ENCODE measurements at places on chromosomes 13 and 19.
A peak's percentile ranks its signal among the peaks of the same experiment; 100 is the strongest.

DNA sequence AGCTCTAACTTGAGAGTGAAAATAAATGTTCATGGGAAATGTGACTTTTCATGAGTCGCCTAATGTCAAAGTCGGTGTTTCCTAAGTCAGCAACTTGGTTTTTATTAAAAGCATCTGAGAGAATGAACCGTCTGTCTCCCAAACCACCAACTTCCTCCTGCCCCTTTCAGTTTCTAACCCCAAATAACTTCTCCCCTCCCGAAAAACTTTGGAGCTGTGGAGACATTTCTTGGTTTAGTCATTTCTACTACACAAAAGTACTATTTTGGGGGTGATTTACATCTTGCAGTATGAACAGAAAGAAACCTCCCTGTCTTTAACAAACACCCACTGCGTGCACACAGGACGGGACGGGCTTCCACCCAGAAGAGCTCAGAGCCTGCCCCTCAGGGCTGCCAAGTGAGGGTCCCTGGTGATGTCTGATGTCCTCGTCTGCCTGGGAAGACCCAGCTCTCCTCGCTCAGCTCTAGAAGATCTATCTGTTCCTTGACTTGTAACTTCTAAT is 65.0 kb downstream of the RASA3 start:
- no peak for DNase-seq

- no peak for DNase-seq
Measured at GRCh38 chr19:29843180-29844051, 31.6 kb downstream of the CCNE1 start.

DNA sequence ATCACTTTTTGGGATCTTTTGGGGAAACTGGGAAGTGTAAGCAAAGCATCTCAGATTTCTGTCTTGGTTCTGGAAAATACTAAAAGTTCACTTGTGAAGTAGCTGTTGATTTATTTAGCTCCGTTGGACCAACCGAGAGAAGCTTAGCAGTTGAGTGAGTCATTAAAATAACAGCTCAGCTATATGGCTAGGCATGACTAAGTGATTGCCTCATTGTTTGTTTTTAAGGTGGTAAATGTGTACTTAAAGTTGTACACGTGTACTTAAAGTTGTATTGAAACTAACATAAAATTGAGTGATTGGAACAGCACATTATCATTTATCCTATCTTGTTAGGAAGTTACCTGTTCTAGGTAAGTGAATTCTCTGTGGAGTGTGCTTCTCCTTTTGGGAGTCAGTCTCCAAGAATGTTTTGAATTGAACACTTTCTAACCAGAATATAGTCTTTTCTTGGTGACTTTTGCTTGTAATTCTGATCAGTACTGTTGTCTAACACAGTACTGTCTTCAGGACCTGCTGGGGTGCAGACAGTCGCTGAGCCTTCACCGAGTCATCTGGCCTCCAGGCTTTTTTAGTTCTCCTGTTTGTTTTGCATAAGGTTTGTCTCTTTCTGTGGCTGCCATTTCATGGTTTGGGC is 2.9 kb upstream of the DCUN1D2 start:
- DNase-seq = peak; percentile 89

DNA sequence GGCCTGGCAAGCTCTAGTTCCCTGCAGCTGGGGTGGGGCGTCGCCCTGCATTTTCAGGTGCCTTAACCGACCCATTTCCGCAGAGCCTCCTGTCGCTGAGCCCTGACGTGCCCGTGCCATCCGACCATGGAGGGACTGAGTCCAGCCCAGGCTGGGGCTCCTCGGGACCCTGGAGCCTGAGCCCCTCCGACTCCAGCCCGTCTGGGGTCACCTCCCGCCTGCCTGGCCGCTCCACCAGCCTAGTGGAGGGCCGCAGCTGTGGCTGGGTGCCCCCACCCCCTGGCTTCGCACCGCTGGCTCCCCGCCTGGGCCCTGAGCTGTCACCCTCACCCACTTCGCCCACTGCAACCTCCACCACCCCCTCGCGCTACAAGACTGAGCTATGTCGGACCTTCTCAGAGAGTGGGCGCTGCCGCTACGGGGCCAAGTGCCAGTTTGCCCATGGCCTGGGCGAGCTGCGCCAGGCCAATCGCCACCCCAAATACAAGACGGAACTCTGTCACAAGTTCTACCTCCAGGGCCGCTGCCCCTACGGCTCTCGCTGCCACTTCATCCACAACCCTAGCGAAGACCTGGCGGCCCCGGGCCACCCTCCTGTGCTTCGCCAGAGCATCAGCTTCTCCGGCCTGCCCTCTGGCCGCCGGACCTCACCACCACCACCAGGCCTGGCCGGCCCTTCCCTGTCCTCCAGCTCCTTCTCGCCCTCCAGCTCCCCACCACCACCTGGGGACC is 1.2 kb downstream of the ZFP36 start:
- DNase-seq = no peak

DNA sequence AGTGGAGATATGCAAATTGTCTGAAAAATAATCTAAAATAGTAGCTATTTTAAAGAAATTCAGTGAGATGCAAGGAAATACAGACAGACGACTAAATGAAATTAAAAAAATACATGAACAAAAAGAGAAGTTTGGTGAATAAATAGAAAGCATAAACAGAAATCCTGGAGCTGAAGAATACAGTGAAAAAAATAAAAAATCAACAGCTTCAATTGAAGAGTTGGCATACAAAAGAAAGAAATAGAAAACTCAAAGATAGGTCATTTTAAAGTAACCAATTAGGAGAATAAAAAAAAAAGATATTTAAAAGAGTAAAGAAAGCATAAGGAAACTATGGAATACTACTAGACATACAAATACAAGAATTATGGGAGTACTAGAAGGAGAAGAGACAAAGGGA is 2191.5 kb upstream of the PCDH20 start:
- DNase-seq = no peak

GRCh38 chr13:101155920-101156319 is 260.4 kb downstream of the NALCN start:
- DNase-seq = no peak

GRCh38 chr19:58035863-58036262 is 2.0 kb downstream of the ZSCAN1 start:
- no peak for DNase-seq

GRCh38 chr13:40160618-40161350 is 505.3 kb downstream of the COG6 start:
- DNase-seq = no peak
